ENCODE measurements at places on chromosomes 6 and 20. TPM values are rescaled to one million over a fixed set of nuclear protein-coding genes. Genes with fewer than 3 reads are reported as not detected.

- no peak overlapping the region for H3K4me3 ChIP-seq
- peaks cover 18% of the 10 kb centered on the region for H3K4me1 ChIP-seq
- DNase-seq: no peak
- H3K27me3 ChIP-seq: no peaks in the 10 kb centered on the region
Measured at GRCh38 chr20:62061851-62062423, 3.7 kb downstream of the TAF4 start.

- no peak overlapping the region for H3K4me3 ChIP-seq
- H3K27me3 ChIP-seq: no peaks in the 10 kb centered on the region
- no peak for DNase-seq
- H3K36me3 ChIP-seq: no peaks in the 10 kb centered on the region
- H3K4me1 ChIP-seq: no peaks in the 10 kb centered on the region
Measured at GRCh38 chr20:59902470-59902869, 31.0 kb downstream of the SYCP2 start.

BANF2 gene
- not detected for polyA plus RNA-seq

TTLL9 gene
- 1.1 TPM for polyA plus RNA-seq

- H3K4me1 ChIP-seq: no peaks in the 10 kb centered on the region
- no peaks in the 10 kb centered on the region for H3K36me3 ChIP-seq
- H3K4me3 ChIP-seq: no peak overlapping the region
- DNase-seq: no peak
- no peak overlapping the region for H3K27ac ChIP-seq
- no peaks in the 10 kb centered on the region for H3K27me3 ChIP-seq
Measured at GRCh38 chr6:16547587-16547986, 213.7 kb downstream of the ATXN1 start.

PDYN gene
- not detected for polyA plus RNA-seq

All from B cell (primary cell).